NCI-H446 (cell line): ENCODE measurements at places on chromosomes 16 and 17.

- no peak for DNase-seq
Observed at GRCh38 chr16:79437764-79438751, 162.5 kb downstream of the MAF start.

DNA sequence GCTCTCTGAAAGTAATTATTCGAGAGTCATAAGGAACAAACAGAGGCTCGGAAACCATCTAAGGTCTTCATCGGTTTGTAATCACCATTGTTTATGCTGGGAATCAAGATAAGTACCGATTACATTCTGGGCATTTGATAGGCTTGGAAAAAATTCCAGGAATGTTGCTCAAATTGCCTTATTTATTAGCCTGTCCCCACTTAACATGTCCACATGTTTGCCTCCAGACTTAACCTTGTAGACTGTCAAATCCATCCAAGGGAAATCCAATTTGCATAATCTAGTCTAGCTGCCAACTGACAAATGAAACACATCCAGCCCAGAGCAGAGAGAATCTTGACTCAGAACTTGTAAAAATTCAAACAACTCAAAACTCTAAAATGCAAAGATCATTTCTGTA is 51.3 kb upstream of the TMC5 start:
- DNase-seq, result no peak

DNA sequence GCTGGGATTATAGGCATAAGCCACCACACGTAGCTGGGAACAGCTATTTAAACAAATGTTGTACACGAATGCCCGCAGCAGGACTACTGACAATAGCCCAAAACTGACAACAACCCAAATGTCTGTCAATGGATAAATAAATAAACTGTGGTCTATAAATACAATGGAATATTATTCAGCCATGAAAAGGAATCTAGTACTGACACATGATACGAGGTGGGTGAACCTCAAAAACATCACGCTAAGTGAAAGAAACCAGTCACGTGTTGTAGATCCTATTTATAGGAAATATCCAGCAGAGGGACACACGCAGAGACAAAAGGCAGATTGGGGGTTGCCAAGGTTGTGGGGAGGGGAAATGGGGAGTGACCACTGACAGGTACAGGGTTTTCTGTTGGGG is 390.0 kb upstream of the TNRC6C start:
- no peak for DNase-seq

DNA sequence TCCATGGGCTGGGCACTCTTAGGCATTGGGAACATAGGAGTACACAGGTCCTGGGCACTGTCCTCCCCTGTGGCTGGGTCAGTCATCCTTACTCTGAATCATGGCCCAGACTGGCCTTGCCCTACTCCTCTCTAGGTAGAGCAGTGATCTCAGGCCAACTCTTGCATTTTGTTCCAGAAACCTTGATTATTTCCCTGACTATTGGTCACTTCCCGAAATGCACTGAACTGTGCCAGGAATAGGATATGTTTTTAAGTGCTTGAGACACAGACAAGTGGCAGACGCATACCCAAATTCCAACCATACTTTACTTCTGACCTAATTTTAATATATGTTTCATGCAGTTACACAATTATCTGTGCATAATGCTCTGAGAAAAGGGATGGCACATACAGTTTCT is 10.3 kb downstream of the KRABD2 start:
- DNase-seq, result no peak

DNA sequence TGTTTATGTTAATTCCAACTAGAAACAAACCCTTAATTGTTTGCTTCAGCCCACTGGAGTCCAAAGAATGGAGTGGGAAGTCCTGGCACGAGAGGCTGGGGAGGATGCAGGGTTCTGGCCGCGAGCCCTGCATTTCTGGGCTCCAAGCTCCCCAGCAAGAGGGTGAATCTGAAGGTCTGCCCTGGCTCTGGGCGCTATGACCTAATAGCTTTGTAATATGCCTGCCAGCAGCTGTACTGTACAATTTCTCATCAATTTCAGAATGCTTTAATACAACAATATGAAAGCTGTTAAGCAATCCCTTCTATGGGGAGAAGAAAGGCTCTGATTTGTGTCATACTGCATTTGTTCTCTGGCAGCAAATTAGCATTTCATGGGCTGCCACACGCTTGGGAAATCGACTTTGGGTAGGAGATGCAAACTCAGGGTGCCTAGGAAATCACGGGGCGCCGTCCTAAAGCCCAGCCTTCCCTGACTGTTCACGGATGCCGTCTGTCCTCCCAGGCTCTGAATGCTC is 43.8 kb downstream of the NDEL1 start:
- no peak for DNase-seq

DNA sequence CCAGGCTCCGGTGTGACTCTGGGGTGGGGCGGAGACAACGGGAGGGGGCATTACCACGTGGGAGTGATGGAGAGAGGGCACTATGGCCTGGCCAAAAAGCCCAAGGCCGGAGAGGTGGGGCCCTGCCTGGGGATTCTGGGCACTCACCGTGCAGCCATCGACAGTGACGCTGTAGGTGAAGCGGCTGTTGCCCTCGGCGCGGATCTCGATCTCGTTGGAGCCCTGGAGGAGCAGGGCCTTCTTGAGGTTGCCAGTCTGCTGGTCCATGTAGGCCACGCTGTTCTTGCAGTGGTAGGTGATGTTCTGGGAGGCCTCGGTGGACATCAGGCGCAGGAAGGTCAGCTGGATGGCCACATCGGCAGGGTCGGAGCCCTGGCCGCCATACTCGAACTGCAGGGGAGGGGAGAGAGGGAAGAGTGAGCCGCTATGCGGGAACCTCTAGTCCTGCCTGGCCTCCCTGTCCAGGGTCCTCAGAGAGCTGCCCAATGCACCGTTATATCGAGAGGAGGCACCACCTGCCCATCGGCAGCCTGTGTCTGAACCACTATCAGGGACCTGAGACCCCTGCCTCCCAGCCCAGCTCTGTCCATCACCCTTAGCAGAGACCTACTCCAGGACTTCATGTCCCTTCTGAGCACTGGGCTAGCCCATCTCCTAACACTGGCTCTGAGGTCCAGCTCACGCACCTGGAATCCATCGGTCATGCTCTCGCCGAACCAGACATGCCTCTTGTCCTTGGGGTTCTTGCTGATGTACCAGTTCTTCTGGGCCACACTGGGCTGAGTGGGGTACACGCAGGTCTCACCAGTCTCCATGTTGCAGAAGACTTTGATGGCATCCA is 15.6 kb downstream of the COL1A1 start:
- no peak for DNase-seq

- DNase-seq, result no peak
Observed at GRCh38 chr17:78529251-78529650, 47.9 kb downstream of the DNAH17 start.

DNA sequence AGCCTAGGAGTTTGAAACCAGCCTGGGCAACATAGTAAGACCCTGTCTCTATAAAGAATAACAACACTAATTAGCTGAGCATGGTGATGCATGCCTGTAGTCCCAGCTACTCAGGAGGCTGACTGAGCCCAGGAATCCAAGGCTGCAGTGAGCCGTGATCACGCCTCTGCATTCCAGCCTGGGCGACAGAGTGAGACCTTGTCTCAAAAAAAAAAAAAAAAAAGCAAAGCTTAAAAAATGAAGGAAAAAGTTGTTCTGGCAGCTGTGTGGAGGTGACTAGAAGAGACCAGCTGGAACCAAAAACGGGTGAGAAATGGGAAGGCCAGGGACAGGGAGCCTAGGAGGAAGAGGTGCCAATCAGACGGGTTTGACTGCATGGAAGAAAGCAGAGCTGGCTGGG is 4.2 kb downstream of the BCL7C start:
- no peak for DNase-seq
